ENCODE measurements at places on chromosomes 16 and 17.

DNA sequence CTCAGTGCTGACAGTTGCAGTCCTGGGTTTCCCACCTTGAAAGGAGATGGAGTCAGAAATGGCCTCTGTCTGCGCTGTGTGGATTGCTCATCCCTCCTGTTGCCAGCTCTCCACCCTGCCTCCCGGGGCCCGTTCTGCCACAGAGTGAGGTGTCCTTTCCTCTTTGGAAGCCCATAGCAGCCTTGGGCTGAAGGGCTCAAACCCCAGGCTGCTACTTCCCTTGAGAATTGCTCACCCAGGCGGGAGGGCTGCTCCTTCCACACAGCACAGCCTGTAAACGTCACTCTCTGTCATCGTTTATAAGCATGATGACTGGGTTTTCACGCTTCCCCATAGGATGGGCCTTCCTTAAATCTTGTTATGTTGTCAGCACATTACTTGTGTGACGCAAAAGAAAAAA is 62.7 kb downstream of the FOXK2 start:
- no peak for DNase-seq

DNA sequence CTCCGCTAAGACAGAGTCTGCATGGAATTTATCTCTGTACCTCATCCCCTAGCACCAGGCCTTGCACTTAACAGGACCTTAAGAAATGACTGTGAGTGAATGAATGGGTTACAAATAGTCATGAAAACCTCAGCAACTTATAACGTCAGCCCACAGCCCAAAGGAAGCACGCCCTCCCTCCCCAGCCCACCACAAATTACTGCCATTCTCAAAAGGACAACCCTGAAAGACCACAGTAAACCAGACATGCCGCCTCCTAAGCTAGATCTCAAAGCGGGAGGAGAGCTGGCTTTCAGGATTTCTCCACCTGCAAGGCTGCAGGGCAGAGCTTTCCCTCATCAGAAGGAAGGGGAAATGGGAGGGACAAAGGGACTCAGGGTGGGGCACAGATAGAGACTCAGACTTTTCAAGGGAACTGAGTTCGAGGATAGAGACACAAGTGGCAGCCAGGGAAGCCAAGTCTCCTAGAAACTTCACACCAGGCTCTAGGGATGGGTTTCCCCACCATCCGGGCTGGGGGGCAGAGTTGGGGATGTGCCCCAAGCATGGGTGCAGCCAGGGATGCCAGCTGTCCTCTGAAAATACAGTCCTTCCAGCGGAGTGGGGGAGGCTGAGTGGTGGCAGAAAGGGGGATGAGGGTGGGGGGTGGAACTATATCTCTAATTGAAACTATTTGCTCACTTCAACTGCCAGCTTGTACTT is 56.7 kb downstream of the PLXDC1 start:
- DNase-seq, result peak; percentile 27

GRCh38 chr17:57257895-57258851 is 1.9 kb downstream of the MSI2 start:
- no peak for DNase-seq

DNA sequence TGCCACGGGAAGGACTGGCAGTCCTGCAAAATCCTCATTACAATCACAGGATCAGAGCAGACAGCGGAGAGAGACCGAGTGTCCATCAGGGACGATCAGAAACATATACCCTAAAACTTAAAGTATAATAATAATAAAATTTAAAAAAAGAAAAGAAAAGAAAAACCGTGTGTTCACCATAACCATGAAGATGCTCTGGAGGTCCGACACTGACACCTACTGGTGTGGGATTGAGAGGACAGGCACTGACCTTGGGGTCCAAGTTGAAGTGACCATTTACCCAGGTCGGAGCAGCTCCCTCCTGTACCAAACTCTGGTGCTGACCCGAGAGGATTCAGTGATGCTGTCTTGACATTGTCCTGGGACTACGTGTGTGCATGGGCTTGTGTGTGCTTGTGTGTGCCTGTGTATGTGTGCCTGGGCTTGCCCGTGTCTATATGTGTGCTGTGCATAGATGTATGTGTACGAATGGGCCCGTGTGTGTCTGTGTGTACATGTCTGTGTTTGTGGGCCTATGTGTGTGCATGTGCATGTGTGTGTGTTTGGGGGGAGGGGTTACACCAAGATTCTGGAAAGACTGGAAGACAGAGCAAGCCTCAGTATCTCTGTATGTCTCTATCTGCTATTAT is 10.0 kb upstream of the CD300LD start:
- DNase-seq, result peak; percentile 30

GRCh38 chr17:8881606-8882005 is 14.1 kb upstream of the PIK3R6 start:
- DNase-seq, result no peak

GRCh38 chr16:63856537-63856936 is 1265.3 kb downstream of the CDH11 start:
- no peak for DNase-seq

- DNase-seq, result no peak
These were observed 72.8 kb downstream of the CACNG3 start for GRCh38 chr16:24328835-24329452.

- DNase-seq, result no peak
These were observed 140.5 kb upstream of the HS3ST2 start for GRCh38 chr16:22673421-22673831.
